NCI-H2171 (cell line): ENCODE measurements at places on chromosomes 7 and 10.
A peak's percentile ranks its signal among the peaks of the same experiment; 100 is the strongest.

DNA sequence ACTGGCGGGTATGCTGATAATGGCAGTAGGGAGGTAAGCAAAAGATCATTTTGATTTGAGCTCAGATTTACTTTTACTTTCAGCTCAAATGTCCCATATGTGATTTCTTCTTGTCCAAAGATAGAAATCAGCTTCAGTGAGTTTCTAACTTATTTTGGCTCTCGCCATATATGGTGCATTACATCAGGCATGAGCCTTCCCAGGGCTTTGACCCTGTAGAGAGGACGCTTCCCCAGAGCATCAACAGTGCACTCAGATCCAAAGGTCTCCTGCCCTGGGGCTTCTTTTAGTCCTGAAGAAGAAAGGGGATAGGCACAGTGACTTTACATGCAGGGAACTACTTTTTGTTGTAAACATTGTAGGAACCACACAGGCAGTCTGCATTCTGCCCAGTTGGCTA, 128.6 kb upstream of the PDLIM1 start:
- no peak for DNase-seq

GRCh38 chr10:55146032-55146431, 345.0 kb upstream of the PCDH15 start:
- no peak for DNase-seq

DNA sequence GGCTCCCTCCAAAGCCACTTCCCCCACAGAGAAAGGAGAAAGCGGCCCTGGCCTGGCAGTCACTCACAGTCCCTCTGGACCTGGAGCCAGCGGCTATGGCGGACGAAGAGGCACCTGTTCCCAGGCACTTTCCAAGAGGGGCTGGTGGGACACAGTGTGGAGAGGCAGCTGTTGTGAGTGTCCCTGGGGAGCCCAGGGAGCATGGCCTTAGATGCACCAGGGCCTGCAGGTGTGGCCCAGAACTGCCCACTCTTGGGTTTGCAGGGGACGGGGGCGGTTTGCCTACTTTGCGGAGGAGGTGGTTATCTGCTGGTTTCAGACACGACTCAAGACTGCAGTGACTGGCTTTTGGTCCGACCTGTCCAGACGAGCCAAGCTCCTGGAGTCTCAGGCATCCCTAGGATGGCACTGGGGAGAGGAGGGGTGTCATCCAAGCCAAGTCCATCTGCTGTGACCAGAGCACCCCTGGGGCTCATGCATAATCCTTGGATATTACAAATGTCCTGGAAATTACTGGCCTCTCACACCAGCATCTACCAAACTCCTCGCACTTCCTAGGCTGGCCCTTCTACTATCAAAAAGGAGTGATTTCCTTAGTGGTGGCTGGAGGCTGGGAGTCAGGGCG, 18.4 kb downstream of the CTBP2 start:
- DNase-seq = no peak

- no peak for DNase-seq
Measured at GRCh38 chr10:42615419-42615818, 23.0 kb downstream of the ZNF33B start.

DNA sequence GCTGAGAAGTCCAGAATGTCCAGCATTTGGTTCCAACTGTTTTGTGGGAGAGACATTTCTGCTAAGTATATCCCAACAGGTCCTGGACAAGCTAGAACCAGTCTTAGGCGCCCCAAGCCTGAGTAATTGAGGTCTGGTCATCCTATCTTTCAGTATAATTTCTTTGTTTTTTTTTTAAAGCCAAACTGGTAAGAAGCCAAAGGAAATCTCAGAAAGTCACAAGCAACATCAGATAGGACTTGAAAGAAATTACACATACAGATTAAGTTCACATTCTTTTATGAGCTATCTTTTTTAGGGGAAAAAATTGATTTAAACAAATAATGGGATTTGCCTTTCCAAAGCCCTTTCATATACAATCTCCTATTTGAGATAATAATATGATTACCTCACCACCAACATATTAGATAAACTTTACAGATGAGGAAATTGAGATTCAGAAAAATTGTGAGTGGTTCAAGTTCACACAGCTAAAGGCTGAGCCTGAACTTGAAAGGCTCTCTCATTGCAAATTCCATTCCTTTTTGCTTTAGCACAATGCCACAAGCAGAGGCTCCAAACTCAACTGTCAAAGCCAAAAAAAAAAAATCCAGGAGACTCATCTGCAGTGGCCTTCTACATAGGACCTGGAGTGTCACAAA, 15.0 kb downstream of the PDLIM1 start:
- DNase-seq = no peak

DNA sequence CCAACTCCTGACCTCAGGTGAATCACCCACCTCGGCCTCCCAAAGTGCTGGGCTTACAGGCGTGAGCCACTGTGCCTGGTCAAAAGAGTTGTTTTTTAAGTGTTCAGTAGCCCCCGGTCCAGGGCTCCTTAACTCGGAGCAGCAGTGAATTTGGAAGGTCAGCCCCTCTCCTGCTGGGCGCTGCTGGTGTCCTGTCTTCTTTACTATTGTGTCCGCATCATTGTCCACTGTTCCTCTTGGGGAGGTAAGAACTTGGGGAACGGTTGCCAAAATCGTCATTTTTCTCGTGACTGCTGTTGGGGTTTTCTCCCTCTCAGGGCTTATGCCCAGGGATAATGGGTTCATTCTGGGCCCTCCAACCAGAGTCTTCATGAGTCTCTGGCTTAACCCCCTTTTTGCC, 46.7 kb downstream of the CAMK1D start:
- no peak for DNase-seq

DNA sequence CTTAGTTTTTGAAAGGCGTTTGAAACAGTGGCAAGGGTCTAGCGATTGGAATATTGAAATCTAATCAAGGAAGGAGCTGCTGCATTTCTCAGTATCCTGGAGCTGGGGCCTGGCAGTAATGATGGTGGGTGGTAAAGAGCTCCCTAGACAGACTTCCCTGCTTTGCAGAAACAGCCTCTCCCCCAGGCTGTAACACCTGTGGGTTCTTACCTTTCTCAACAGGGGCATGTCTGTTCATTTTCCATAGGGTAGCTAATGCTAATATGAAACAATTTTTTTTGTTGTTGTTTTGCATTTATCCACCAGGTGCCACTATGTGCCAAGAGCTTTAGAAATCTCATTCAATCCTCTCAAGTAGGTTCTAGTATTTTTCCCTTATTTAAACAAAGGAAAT, 345.5 kb downstream of the REEP3 start:
- peak; percentile 1 for DNase-seq

GRCh38 chr7:39811161-39811614, 138.9 kb upstream of the CDK13 start:
- peak; percentile 64 for DNase-seq

DNA sequence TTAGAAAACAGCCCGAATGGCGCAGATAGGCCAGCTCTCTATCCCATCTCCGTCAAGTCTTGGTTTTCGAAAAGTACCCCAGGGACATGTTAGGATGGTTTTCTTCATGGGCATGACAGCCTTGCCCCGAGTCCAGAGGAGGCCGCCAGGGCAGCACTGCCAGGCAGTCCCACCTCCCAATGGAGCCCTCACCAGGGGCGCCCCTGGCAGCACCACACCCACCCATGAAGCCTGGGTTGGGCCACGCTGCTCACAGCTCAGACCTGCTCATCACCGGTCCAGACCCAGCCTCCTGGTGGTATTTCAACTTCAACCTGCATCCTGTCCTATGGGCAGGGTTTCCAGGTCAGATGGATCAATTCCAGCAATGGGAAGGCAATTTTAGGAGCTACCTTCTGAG, 53.3 kb downstream of the TCERG1L start:
- no peak for DNase-seq

DNA sequence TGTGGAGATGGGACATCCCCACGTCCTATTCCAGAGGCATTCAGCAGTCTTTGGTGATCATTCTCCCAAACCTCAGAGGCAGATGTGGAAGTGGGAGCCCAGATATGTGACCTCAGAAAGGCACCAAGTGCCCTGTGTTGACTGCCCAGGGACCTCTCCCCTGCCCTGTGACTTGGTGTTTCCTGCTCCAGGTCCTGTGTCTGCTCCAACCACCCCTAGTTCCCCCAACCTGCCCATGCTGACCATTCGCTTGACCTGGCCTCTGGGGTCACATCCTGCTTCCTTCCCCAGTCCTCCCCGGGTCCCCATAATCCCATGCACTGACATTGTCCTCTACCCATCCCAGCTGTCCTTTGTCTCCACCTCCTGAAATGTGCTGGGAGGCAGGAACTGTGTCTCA, 7.6 kb downstream of the CYP26A1 start:
- DNase-seq = no peak

DNA sequence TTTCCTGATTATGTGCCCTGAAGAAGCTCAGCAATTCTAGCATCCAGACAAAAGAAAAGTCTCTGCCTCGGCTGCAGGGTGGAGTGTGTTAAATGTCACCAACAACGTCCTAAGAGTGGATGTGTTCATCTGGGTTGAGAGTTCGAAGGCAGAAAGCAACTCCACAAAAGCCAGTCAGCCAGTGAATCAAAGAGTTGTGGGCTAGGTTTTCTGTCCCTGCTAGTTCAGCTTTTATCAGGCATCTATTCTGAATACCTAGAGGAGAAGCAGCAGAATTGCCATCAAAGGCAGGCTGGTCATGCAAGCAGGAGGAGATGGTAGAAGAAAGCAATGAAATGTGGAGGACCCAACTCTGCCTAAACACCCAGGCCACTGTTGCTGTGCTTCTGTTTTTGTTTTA, 205.2 kb downstream of the KLF6 start:
- no peak for DNase-seq

GRCh38 chr10:73480158-73480557, 15.7 kb downstream of the PPP3CB start:
- no peak for DNase-seq

GRCh38 chr7:73746378-73746777, 7.8 kb upstream of the ABHD11 start:
- DNase-seq = peak; percentile 57

GRCh38 chr10:117968354-117969182, 78.2 kb downstream of the RAB11FIP2 start:
- no peak for DNase-seq

DNA sequence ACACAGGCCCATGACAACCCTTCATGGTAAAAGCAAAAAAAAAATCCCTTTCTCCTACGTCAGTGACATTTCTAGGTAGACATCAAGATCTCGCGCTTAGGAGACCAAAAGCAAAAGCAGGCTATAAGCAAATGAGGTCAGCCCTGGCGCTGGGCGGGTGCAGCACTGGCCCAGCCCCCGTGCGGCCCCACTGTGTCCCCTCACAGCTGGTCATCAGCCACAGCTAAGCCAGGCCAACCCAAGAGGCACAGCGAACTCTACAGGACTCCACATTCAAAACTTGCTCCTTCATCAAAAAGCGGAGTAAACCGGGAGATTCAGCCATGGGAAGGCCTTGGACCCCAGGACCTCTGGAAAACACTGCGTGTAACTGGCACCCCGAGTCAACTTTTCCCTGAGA, 113.7 kb downstream of the PTPRN2 start:
- no peak for DNase-seq

GRCh38 chr7:15461576-15461975, 100.2 kb downstream of the AGMO start:
- DNase-seq = no peak

DNA sequence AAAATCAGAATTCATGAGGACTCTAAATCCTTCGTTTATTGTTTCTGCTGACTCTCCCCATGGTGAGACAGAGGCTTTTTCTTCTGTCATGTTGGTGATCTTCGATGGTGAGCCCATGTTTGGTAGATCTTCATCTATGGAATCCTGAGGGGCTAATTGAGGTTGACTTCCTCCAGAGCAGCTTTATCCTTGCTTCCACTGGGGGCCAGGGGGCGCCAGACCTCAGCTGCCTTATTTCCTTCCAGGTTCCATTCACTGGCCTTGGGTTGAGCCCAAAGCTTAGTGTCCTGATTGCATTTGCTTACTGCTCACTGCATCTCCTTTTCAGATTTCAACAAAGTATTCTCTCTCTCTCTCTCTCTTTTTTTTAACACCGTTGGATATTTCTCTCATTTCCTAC, 80.7 kb downstream of the GCC1 start:
- DNase-seq = no peak

- DNase-seq = no peak
Measured at GRCh38 chr7:84714765-84715164, 472.1 kb downstream of the SEMA3D start.
